ENCODE measurements at places on chromosomes 2 and 18.

DNA sequence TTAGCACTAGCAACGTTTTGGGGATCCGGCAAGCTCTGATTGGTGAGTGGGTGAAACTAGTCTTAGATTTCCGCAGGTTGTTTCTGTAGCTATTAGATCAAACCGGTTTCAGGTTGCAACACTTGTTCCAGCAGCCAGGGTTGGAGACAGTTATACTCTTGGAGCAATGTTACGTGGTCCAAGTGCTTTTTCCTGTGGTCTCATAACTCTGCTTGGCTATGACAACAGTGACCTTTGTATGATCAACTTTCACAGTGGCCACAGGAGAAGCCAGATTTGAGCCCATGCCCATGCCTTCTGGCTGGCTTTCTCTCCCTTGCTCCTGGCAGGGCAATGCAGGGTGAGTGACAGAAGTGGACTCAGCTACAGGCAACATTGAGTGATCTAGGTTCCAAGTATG lies 84.5 kb upstream of the TAF1B start:
- no peak for DNase-seq

- DNase-seq, result no peak
These were observed 327.6 kb upstream of the UBE2E3 start for GRCh38 chr2:180652794-180653193.

DNA sequence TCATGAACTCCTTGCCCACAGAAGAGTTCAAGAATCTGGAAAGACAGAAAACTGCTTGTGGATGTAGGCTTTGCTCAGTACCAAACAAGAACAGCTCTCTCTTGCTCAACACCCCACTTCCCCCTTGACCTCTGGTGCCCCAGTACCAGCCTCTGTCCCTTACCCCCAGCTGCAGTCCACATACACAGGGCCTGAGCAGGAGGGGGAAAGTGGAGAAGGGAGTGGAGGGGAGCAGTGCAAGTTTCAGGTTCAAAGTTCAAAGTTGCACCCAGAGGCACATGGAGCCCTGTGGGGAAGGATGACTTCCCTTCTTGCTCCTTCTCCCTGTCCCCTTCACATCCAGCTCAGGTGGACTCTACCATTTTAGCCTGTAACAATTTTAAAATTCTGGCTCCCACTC lies 61.1 kb upstream of the LPIN2 start:
- no peak for DNase-seq

DNA sequence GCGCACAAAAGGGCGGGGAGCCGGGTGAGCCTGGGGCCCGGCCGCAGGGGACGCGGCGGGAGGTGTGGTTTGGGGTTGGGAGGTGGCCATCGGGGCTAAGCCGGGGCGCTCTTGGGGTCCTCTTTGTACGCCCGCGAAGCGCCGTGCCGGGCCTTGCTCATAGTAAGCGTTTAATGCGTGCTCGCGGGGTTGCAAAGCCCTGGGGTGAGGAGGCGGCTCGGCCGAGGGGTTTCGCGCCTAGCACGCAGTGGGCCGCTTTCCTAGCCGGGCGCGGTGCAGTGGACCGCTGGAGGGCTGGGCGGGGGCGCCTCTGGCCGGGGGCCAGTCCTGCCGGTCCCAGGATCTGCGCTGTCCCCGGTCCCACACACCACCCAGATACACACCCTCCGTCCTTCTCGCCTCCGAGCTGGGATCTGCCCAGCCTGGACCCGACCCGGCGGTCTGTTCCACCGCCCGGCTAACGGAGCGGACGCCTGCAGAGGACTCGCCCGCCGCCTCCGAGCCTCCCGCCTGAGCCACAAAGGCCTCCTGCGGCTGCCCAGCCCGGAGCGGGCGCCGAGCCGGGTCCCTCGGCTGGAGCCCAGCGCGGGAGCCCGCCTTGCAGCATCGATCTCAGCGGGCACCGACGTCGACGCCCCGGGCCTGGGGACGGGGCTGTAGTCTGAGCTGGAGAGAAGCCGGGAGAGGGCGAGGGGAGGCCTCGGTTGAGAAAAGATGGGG lies 564 bp downstream of the DPYSL5 start:
- DNase-seq, result peak; percentile 48

DNA sequence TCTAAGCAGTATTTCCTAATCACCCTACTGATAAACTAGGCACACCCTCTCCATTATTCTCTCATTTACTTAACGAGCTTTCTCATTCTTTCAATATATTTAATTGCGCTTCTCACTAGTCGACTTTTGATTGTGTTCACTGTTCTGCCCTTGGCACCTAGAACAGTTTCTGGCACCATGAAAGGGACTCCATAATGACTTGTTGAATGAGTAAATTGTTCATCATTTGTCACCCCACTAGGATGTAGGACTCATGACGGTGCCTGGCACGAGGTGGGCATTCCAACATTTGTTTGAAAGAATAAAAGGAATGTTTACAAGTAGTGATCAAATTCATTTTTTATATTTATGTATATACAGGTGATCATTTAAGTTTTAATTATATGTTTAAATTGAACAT lies 123.7 kb downstream of the DIS3L2 start:
- DNase-seq, result no peak

- DNase-seq, result no peak
These were observed 101.6 kb upstream of the TEX51 start for GRCh38 chr2:126796931-126797621.

DNA sequence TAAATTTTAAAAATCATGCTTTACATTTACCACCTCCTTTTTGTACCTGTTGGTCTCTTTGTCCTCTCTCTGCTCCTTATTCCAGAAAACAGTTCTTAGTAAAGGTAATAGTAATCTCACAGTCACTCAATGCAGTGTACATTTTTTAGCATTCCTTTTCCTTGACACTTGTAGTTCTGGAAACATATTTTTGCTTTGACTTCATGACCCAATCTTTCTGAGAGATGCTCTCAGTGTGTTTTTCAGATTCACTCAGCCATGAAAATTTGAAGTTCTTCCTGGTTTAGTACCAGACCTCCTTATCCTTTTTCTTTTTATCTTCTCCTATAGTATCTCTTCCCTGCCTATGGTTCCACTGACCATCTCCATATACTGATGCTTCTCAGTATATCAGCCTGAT lies 747.5 kb upstream of the ZEB2 start:
- no peak for DNase-seq

DNA sequence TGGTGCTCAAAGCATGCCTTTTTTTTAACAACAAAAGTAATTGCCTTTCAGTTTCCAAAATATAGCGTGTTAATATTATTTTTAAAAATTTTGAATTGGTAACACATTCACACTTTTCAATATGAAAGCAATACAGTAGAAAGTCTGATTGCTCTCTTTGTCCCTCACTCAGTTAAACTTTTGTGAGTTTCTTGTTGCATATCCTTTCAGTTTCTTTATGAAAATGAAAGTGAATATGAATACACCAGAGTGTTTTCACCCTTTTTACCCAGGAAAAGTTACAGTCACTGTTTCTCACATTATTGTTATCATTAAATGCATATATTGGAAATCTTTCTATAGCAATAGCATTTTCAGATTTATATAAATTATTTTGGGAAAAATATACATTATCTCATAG lies 377.4 kb upstream of the CRIM1 start:
- no peak for DNase-seq

- no peak for DNase-seq
These were observed 1046.7 kb upstream of the SLC39A10 start for GRCh38 chr2:194610297-194610696.

- no peak for DNase-seq
These were observed 23.8 kb downstream of the THAP4 start for GRCh38 chr2:241613017-241613780.

GRCh38 chr2:200625958-200626363 lies 40.1 kb downstream of the AOX1 start:
- DNase-seq, result no peak

DNA sequence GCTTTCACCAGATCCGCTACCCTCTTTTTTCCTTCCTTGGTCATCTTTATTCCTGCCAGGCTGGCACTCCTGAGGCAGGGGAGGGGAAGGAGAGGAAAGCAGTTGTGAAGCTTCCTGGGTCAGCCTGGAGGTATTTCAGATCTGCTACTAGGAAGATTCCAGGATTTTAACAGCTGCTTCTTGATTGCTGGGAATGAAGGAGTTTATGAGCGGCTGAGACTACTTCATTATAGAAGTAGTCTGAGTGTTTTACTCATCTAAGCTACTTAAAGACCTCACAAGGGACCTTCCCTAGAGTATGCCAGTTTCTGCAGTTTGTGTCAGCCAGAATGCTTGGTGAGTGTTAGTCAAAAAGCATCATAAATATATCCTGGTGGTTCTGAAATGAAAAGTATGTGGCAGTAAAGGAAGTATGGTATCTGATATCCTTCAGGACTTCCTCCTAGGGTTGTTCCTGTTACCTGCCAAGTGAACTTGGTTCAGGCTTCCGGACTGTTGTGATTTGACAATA lies 1.9 kb downstream of the TANC1 start:
- DNase-seq, result no peak

DNA sequence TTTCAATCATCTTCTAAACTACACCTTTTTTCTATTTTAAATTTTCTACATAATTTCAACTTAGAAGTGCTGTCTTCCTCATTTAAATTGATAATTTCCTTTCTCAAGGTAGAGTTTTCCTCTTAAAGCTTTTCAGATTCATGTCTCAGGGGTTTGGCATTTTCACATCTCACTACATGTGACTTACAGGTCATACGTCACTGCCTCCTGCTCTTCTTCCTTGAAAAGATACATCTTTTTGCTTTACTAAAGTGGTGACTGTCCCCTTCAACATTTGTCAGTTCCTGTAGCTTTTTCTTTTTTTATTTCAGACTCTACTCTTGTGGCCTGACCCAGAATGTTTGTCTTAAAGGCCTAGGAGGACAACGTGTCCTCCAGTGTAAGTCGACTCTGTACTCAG lies 17.1 kb upstream of the RUFY4 start:
- no peak for DNase-seq

DNA sequence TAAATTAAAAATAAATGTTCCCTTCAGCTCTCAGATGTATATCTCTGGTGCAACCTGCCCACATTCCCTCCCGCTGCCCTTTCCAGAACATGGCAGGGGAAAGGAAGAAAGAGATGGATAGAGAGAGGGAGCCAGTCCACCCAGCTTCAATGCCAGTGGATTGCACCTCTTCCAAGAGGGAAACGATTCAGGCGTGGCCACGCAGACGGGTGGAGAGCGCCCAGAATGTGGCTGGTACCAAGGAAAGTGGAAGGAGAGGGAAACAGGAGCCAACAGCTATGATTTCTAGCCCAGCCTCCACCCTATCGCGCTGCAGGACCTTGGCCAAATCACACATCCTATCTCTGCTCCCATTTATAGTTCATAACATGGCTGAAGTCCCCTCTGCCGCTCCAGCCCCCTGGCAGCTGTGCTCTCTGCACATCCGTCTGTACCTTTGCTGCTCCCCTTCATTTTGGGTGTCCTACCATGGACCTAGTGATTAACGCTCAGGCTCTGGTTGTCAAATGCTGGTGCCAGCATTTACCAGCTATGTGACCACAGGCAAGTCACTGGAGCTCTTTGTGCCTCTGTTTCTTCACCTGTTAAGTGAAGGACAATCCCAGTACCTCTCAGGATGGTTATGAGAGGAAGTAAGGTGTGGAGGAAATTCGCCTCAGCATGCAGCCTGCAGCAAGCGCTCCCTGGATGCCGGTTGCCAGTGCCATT lies 66.5 kb downstream of the SFXN5 start:
- no peak for DNase-seq

- DNase-seq, result no peak
These were observed 7.7 kb downstream of the SLC4A3 start for GRCh38 chr2:219634951-219635751.
